ENCODE measurements at places on chromosomes 11 and 22.

- no peak for DNase-seq
Observed at GRCh38 chr22:38172832-38173640, 8.6 kb downstream of the PLA2G6 start.

DNA sequence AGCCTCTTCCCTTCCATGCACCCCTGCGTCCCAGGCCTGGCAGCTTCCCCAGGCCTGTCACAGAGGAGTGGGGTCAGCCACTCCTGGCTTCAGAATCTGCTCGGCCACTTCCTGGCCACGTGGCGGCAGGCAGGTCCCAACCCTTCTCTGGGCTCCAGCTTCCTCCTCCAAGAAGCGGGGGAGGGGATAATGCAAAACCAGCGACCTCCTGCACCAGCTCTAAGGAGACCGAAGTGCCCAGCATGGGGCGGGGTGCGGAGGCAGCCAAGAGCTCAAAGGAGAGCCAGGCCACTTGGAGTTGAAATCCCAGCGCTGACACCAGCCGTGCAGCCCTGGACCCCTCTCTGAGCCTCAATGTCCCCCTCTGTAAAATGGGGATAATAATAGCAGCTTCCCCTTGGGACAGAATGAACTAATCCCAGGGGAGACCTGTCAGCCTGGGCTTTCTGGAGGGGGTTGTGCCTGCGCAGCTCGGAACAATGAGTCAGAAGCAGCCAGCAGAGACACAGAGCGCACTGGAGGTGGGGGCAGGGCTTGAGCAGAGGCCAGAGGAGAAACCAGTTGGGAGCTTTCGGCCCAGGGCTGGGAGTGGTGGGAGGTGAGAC, 22.8 kb upstream of the PICK1 start:
- no peak for DNase-seq

- DNase-seq, result no peak
Observed at GRCh38 chr11:94379613-94380012, 21.6 kb downstream of the GPR83 start.

DNA sequence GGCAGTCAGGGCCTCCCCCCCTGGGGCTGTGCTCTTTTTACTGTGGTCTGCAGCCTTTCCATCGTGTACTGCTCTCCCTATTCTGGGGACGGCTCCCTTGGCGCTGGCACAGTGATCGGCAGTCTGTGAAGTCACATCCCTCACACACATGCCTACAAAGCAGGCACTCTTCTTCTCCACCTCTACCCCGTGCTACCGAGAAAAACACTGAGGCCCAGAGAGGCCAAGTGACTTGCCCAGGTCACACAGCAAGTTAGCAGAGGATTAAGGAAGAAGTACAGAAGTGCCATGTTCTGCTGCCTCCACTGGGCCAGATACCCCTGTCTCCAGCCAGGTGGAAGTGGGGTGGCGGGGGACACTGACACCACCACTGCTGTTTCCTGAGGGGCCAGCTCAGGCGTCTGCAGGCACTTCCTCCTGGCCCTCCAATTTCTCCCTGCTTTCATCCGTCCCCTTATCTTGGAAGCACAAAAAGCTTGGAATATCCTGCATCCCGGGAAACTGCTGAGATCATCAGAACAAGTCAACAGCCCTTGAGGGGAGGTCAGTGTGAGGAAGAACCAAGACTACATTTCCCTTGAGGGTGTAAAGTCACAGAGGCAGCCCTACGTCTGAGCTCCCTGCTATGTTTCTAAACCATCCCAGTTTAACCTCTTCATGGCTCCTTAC, 30.2 kb upstream of the KLHL35 start:
- DNase-seq, result no peak

- no peak for DNase-seq
Observed at GRCh38 chr22:33882991-33883390, 37.3 kb downstream of the LARGE1 start.

- DNase-seq, result no peak
Observed at GRCh38 chr11:20561915-20562314, 37.5 kb upstream of the SLC6A5 start.

DNA sequence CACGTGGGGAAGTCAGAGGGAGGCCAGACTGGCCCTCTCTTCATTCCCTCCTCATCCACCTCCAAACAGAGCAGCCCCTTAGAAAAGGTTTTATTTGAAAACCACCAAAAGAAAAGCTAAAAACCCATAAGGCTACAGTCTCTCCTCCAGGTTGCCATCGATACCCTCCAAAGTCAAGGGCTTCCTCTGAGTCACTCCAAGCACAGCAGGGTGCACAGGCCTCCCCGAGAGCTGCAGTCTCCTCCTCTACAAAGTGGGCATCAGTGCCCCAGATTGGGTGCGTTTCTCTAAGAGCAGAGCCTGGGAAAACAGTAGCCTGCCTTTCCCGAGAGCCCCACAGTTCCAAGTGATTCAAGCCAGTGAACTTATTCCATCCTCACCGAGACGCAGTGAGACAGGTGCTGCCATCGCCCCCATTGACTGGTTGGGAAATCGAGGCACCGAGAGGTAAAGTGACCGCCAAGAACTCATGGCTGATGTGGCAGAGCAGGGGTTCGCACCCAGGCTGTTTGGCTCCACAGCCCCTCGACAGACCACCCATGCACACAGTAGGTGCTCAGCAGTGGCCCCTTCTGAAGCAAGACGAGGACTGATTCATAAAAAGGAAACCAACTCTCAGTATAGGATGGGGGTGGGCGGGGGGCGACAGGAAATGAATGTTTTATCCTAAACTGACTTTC, 91.7 kb upstream of the SHISAL1 start:
- no peak for DNase-seq

DNA sequence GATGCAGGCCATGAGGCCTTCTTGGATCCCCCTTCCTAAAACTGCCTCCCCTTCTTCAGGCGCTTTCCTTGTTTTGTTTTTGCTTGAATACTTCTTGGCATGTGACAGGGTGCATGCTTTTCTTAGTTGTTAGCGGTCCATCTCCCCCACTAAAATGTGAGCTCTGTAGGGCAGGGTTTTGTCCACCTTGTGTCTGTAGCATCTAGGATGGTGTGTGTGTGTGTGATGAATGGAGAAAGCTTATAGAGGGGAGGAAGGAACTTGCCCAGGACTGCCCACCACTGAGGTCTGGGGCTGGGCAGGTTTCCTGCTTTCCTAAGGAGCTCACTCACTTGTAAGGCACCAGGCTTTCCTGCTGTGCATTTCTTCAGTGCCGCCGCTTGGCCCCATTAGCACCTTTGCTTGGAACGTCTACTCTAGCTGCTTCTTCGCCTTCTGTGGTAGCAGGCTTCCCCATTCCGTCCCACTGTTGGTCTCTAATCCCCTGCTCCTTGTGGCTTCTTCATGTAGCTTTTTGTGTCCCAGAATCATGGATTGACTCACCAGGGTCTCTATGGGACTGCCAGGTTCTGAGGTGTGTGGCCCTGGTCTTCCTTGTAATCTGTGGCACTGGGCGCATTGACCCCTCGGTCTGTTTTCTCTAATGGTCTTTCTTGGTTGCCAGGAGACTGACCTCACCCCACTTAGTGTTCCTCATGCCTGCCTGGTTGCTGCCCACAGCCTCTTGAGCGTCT, 3.3 kb downstream of the DGCR8 start:
- no peak for DNase-seq

DNA sequence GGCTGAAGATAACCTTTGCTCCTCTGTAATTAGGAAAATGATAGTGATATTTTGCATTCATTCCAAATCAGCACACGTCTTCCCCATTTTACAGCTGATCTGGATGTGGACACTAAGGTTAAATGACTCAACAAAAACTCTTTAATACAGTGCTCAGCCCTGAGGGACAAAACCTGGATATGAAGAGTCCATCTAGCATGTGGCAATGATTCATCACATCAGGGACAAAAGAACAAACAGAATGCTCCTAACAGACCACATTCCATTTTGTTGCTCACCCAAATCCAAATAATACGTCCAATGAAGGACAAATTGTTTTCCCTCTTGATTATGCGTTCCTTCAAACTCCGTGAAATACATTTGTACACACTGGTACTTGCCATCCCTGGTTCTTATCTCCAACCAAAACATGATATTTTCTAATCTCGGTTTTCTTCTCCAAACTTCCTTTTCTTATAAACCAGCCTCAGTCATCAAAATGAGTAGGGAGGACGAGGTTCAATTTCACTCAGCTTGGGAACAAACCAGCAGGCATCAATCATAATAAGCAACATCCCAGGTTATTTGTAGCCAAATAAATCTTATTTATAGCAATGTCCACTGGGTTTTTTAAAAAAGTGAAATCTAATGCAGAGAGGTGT, 53.7 kb upstream of the MTMR2 start:
- no peak for DNase-seq

DNA sequence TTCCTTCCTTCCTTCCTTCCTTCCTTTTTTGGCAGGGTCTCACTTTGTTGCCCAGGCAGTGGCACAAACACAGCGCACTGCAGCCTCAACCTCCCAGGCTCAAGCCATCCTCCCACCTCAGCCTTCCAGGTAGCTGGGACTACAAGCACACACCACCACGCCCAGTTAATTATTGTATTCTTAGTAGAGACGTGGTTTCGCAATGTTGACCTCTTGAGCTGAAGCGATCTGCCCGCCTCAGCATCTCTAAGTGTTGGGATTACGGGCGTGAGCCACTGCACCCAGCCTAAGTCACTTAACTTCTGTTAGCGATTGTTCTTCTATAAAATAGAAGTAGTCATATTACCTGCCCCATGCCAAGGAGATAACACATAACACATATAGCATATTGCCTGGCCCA, 2.8 kb upstream of the SYTL2 start:
- no peak for DNase-seq

DNA sequence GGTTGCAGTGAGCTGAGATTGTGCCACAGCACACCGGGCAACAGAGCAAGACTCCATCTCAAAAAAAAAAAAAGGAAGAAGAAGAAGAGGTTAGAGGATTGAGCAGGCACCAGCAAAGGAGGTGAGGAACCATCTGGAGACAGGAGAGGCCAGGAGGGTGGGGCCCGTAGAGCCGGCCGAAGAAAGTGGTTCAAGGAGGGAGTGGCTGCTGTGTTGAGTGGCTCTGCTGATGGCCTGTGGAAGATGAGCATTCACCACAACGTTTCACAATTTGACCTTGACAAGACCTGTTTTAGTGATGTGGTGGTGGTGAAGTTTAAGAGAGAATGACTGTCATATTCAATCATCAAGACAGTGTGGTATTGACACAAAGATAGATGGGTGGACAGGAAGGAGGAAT, 6.8 kb upstream of the CTSD start:
- no peak for DNase-seq

DNA sequence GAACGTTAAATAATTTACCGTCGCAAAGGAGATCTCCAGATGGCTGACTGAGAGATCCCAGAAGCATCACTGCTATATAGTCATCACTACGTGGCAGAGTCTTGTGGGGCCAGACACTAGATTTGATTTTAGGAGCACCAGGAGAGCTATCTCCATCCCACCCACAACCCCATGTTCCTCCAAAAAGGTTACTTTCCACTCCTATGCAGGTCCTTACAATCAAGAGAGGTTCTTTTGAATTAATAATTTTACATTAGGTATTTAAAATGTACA, 19.4 kb downstream of the GUCY1A2 start:
- DNase-seq, result no peak

DNA sequence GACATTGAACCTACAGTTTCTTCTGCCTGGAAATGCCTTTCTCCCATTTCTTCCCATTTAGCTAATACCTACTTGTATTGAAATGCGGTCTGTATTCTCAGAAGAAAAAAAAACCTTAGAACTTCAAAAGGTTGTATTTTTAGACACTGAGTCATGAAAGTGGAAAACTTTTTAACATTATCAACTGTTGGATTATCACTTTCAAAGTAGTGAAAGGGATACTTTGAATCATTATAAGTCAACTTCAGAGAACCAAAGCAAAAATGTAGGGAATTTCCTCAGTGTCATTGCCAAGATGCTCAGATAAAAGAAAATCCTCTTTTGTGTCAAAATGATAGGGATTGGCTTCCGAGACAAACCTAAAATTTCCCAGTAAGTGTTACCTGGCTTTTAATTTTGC, 6.6 kb downstream of the HOATZ start:
- DNase-seq, result no peak

- no peak for DNase-seq
Observed at GRCh38 chr11:87456499-87456898, 418.8 kb downstream of the TMEM135 start.

- DNase-seq, result peak; percentile 18
Observed at GRCh38 chr11:114080219-114080618, 20.7 kb downstream of the ZBTB16 start.

- DNase-seq, result no peak
Observed at GRCh38 chr11:69588270-69588669, 52.7 kb upstream of the CCND1 start.

- DNase-seq, result no peak
Observed at GRCh38 chr22:23275751-23276150, 95.4 kb downstream of the BCR start.

DNA sequence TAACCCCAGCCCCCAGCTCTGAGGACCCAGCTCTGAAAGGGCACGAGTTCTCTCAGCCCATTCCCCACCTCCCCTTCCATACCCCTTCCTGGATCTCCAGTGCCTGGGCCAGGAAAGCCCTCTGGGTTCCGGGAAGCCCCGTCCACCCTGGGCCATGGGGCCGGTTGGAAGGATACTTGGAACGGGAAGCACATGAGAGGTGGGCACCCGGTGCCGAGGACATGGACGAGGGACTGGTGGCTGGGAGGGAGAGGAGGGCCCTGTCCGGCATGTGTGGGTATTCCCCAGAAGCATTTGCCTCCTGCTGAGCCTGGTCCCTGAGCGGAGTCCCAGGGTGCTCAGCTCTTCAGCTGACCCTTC, 5.2 kb upstream of the HINFP start:
- no peak for DNase-seq

- DNase-seq, result no peak
Observed at GRCh38 chr11:118635237-118635591, 27.8 kb downstream of the PHLDB1 start.

DNA sequence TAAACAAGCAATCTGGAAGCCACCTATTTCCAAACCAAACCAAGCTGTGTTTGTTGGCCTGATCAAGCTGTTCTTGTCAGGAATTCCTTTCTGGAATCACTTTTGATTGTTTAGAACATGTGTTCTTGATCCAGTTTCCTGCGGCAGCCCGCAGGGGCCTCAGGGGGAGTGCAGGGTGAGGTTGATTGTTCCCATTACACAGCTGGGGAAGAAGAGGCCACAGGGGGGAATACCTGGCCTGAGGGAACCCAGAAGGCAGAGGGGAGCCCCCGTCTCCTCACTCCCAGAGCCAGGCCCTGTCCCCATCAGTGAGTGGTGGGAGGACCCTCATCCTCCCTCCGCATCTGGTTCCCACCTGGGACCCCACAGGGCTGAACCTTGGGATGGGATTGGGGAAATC, 4.2 kb downstream of the MRGPRD start:
- DNase-seq, result no peak

DNA sequence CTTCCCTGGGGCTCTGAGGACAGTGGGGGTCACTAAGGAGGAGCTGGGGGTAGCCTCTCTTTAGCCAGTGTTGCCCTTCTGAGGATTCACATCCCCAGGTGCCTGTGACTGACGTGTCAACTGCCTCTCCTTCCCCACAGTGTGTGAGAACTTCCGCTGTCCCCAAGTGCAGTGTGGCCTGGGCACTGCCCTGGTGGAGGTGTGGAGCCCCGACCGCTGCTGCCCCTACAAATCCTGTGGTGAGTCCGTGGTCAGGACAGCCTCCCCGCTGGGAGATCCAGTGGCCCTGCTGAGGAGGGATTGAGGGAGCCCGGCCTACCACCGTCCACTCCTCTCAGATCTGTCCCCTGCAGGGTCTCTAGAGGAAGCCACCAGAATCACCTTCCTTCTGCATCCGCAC, 81.1 kb upstream of the MYOD1 start:
- no peak for DNase-seq
